ENCODE measurements at places on chromosomes 12 and 14.
A peak's percentile ranks its signal among the peaks of the same experiment; 100 is the strongest.

- no peak for DNase-seq
These were observed 12.6 kb upstream of the SERPINA3 start for GRCh38 chr14:94599656-94600004.

- no peak for DNase-seq
These were observed 51.4 kb downstream of the BORCS5 start for GRCh38 chr12:12408265-12408690.

DNA sequence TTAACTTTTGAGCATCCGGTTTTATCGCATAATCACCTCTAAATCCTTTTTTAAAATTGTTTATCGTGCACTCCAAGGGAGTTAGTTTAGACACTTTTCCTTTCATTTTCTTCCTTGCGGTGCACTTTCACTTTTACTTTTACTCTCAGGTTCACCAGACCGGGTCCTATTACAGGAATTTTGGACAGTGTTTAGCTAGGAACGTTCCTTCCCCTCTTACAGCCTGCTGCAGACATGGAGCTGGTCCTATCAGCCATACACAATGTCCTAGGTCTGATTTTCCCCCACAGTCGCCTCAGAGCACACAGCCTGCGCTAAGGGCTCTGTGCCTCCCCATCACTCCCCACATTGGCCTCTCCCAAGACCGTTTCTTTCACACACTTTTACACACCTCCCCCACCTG is 103.9 kb downstream of the ALG10 start:
- DNase-seq: no peak

- no peak for DNase-seq
These were observed 690.9 kb upstream of the FBXO33 start for GRCh38 chr14:40122968-40123648.

GRCh38 chr14:29216268-29217232 is 450.0 kb downstream of the FOXG1 start:
- DNase-seq: no peak

DNA sequence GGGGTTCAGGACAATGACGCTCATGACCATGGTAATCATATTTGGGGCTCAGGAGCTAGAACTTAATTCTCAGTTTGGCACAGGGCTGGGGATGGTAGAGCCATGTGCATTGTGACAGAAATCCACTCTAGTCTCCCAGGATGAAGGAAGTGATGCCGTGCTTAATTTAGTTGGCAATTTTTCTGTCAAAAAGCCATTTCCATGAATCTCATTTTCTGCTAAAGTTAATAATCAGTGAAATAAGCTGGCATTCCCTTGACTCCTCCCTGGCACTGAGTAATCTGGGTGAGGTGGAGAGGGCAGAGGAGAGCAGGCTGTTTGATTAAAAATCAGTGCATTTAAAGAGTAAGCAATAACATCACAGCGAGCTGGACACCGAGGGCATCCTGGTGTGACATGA is 45.0 kb upstream of the GPR68 start:
- no peak for DNase-seq

GRCh38 chr14:88255798-88256197 is 67.3 kb downstream of the KCNK10 start:
- no peak for DNase-seq

DNA sequence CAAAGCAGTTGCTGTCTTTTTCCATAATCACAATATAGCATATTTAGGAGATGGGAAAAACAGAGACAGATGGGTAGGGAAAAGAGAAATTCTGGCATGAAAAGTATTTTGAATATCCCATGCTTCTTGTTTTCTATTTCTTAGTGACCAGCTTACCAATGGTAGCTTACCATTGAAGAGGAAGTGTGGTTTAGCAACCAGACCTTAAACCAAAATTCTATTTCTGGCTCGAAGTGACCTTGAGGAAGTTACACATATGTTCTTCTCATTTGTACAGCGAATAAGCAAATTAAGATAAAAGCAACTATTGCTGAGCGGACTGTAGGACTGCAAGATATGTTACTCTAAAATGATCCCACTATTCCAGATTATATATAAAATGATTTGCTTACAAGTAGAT is 82.9 kb downstream of the FGD4 start:
- DNase-seq: no peak

- peak; percentile 84 for DNase-seq
These were observed 100.7 kb downstream of the C2CD5 start for GRCh38 chr12:22443379-22444316.

DNA sequence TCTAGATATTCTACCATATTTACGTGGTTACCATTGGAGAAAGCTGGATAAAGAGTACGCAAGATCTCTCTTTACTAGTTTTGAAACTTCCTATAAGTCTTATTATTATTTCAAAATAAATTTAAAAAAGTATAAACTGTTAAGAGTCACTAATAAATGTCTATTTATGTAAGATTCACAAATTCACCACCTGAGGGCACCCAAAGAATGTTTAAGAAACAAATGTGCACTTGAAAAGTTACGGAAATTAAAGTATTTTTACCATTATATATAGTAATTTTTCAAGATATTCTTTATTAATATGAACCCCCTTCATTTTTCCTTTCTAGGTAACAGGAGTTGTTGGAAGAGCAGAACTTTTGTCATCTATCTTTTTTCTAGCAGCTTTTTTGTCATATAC is 11.9 kb downstream of the TMTC3 start:
- DNase-seq: no peak

GRCh38 chr12:13670285-13670866 is 311.0 kb downstream of the GRIN2B start:
- no peak for DNase-seq

GRCh38 chr14:41606532-41607303 is at the start of gene LRFN5:
TSS of gene LRFN5 (plus strand) at chr14:41606876.
- DNase-seq: no peak

DNA sequence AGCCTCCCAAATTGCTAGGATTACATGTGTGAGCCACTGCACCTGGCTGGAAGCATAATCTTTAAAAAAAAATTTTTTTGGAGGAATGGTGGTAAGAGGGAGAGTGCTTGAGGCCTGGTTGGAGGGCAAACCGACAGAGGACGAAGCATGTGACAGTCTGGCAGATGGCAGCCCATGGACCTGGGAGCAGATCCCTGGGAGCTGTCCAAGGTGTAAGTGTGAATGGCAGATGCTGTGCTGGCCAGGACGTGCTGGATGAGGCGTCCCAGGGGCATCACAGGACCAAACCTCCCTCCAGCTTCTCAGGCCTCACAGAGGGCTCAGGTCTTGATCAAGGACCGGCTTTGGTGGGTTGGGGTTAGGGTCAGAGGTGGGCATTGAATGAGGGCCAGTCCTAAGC is 128.4 kb upstream of the NCOR2 start:
- no peak for DNase-seq

GRCh38 chr12:22275843-22276242 is 58.7 kb downstream of the ST8SIA1 start:
- no peak for DNase-seq

- DNase-seq: no peak
These were observed 1151.0 kb downstream of the BCL11B start for GRCh38 chr14:98120831-98121464.

- no peak for DNase-seq
These were observed 58.4 kb downstream of the SLC25A21 start for GRCh38 chr14:37114002-37114401.

DNA sequence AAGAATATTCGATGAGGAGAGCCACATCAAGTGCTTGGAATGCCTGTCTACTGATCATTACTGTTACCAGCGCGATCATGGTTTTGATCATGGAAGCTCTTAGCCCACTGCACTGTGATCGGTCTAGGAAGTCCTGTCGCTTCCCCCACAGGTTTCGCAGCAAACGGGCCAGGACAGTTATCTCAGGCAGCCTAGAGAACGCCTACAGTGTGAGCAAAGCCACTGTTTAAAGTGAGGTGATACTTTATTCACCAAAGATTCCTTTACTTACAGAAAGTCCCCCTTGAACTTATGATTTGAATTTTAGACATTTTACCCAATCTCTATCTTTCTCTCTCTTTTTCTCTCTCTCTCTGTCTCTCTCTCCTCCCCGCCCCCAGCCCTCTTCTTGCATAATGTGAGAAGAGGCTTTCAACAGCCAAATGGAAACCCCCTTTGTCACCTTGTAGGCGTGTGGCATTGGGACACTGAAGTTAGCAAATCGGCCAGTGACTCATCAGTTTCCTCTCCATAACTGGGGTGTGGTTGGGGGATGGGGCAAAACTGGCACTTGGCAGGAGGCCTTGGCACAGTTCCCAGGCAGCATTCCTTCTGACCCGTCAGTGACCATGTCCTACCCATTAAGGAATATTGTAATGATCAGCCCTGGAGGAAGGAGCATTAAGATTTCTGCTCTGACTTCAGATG is 214.8 kb downstream of the CHST11 start:
- DNase-seq: no peak

GRCh38 chr12:119425623-119426022 is 91.1 kb downstream of the CCDC60 start:
- no peak for DNase-seq

- no peak for DNase-seq
These were observed 22.2 kb upstream of the OVCH1 start for GRCh38 chr12:29519585-29520182.

GRCh38 chr14:61911574-61911973 is 149.4 kb downstream of the SNAPC1 start:
- DNase-seq: no peak

- DNase-seq: no peak
These were observed 62.1 kb downstream of the ACACB start for GRCh38 chr12:109178532-109178931.
